ENCODE measurements at places on chromosomes 3 and 15. TPM values are rescaled to one million over a fixed set of nuclear protein-coding genes. Genes with fewer than 3 reads are reported as not detected.

Gene RASSF1
- 60.1 TPM for polyA plus RNA-seq

DNA sequence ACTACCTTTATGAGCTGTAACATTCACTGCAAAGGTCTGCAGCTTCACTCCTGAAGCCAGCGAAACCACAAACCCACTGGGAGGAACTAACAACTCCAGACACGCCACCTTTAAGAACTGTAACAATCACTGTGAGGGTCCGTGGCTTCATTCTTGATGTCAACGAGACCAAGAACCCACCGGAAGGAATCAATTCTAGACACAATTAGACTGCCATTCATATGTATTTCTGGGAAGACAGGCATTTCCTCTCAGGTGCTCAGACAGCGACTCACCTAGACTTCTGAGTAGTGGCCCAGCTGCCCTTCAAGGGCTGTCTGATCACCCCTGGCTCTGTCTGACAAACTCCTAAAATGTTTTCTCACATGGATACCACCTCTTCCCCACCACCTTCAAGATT lies 506.8 kb downstream of the PDCD6IP start:
- no peak overlapping the region for H3K4me3 ChIP-seq
- DNase-seq: no peak
- no peak overlapping the region for H3K27ac ChIP-seq

DNA sequence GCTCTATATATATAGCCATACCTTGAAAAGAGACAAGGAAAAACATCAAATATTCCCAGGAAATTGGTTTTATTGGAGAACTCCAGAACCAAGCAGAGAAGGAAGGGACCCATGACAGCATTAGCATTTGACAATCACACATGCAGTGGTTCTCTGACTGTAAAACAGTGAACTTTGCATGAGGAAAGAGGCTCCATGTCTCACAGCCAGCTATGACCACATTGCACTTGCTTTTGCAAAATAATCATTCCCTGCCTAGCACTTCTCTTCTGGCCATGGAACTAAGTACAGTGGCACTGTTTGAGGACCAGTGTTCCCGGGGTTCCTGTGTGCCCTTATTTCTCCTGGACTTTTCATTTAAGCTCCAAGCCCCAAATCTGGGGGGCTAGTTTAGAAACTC lies 85.5 kb downstream of the TGFBR2 start:
- H3K36me3 ChIP-seq: no peaks in the 10 kb centered on the region
- no peak for DNase-seq
- no peaks in the 10 kb centered on the region for H3K27me3 ChIP-seq
- H3K27ac ChIP-seq: no peak overlapping the region
- no peak overlapping the region for H3K4me3 ChIP-seq

GRCh38 chr15:101018016-101018415 lies 98.9 kb downstream of the LRRK1 start:
- DNase-seq: no peak
- H3K27me3 ChIP-seq: no peaks in the 10 kb centered on the region
- H3K27ac ChIP-seq: no peak overlapping the region
- no peaks in the 10 kb centered on the region for H3K36me3 ChIP-seq
- H3K4me3 ChIP-seq: no peak overlapping the region
- peaks cover 31% of the 10 kb centered on the region for H3K4me1 ChIP-seq

DNA sequence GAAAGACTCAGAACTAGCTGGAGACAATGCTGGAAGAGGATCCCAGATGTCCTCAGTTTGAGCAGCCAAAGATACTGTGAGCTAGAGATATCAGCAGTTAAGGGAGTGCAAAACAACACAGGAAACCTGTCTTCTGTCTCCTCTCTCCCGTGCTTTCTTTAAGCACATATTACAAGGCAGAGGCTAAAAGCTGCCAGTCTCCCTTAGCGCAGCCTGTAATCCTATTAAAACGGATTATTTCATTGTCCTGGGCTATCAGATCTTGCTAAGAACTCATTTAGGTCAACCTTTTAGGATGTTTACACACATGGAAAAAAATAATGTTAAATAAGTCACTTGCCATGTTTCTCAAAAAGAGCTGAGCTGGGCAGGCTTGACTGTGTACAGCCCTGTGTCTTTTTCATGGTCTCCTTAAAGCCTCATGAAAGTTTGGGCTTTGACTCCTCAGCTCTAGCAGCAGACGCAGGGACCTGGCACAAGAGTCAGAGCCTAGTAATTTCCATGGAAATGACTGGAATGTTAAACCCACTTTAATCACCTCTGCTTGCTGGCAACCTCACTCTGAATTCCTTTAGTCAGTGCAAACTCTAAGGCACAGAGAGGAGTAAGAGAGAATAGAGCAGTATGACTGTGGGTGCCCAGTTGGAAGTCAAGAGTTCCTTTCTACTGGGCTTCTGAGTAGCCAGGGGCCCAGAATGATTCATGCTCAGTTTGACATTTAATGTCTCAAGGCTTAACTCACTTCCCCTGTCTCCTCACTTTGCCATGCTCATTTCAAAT lies 491.9 kb downstream of the NTRK3 start:
- no peaks in the 10 kb centered on the region for H3K4me1 ChIP-seq
- DNase-seq: no peak

Gene MELTF
- 5.7 TPM for polyA plus RNA-seq

Measured in testis (tissue), 5 donors.